Cardiac fibroblast (primary cell): ENCODE measurements at places on chromosomes 3 and 15.

DNA sequence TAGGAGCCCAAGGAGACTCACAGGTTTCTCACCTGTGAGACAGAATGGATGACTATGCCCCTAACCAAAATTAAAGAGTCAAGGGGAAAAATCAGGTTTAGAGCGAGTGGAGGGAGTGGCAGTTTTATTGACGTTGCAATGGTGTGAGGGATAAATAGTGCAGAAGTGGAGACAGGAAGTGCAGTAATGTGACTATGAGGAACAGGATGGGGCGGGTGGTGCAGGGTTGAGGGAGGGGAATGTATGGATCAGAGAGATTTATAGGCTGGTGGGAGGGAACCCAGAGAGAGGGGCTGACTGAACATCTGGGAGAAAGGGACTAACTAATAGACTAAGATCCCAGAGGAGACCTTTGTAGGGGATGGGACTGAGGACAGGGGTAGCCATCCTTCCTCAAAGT is 26.5 kb downstream of the EIF2AK4 start:
- DNase-seq: no peak

DNA sequence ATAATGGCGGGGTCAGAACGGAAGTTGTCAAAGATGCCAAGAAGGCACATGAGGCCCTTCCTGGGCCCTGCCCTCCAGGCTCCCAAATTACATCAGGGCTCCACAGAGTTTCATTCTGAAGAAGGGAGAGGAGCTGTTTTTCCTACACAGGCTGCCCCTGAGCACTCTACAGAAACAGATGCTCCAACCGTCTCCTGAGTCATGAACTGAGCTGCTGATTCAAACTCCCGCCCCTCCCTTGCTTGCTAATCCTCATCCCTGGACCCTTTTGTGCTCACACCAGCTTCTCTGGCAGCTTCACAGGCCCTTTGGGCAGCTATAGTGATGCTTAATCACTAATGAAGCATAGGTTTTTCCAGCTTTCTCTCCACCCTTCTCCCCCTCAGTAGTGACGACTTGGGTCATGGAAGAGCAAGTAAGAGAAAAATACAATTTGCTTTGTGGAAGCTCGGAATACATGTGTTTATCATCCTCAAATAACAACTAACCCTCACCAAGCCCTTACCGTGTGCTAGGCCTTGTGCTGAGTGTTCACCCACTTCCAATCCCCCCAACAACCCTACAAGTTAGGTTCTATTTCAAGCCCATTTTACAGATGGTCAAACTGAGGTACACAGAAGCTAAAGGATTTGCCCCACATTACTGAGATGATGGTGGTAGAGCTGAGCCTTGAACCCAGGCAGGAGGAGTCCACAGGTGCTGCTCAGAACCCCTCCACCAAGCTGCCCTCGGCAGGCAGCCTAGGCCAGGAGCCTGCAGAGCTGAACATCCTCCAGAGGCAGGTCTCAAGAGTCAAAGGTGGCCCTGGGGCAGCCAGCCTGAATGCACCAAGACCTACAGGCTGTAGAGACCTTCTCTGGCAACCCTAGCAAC is 21.9 kb downstream of the MEGF11 start:
- no peak for DNase-seq

- DNase-seq: peak; percentile 36
These were observed 42.8 kb downstream of the NKIRAS1 start for GRCh38 chr3:23873941-23874340.

DNA sequence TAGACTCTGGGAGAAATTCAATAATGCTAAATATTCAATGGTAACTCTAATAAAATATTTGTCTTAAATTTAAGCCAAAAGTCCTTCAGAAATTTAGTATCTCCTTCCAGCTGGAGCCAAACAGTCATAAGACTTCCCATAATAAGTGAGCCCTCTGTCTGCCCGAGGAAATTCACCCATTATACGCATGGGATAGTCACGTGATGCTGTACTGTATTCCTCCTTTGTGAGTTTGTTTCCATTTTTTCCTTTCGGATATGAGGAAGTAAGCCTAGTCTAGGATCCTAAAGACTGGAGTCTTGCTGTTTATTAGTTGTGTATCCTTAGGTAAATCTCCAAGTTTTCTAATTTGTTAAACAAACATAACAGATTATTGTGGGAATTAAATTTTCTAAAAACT is 110.4 kb upstream of the PLAAT1 start:
- no peak for DNase-seq

- no peak for DNase-seq
These were observed 21.8 kb upstream of the SLC25A38 start for GRCh38 chr3:39361252-39361927.

DNA sequence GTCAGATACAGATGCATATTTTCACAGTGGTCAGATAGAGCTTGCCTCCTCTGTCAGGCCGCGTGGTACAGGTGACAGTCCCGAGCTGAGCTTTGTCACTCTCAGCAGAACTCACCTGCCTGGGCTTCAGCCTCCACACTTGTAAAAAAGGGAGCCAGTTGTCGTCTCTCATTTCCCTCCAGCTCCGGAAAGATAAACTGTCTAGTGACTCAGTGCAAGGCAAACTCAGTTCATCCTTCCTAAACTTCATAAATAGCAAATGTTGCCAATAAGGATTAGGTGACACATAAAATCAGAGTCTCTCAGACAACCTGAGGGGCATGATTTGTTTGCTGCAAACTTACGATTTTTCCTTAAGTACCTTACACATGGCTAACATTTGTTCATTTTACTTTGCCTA is 116.8 kb downstream of the GABRB3 start:
- DNase-seq: no peak

GRCh38 chr3:96416549-96417255 is 397.7 kb upstream of the EPHA6 start:
- no peak for DNase-seq

- DNase-seq: peak; percentile 90
These were observed 73.2 kb downstream of the PRICKLE2 start for GRCh38 chr3:64152086-64152485.

DNA sequence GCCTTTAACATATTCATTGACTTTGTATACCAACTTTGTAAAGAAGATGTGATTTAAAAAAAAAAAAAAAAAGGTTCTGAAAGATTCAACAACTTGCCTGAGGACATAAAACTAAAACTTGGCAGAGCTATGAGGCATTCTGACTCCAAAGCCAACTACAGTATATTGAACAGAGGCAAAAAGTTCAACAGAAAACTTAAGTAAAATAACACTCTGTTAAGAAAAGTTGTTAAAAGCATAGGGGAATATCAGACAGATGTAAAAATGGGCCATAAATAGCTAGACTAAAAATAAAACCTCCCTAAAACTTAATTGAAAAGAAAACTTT is 23.4 kb downstream of the GOLIM4 start:
- peak; percentile 26 for DNase-seq

DNA sequence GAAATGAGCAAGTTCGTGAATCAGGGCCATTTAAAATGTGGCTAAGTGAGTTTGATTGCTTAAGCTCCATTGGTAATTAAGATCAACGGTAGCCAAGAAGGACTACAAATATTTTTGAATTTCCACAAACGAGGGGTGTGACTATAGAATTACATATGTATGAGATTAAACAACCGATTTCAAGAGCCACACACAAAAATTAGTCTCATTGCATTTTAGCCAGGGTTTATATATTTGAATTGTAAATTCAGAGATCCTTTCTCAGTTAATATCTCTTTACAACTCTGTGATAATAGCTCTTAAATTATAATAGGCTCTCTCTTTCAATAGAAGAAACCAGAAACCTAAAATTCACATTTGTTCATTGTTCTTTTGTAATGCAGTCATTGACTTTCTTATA is 325.6 kb upstream of the ICE2 start:
- no peak for DNase-seq

GRCh38 chr3:102536456-102536855 is 101.6 kb downstream of the ZPLD1 start:
- peak; percentile 62 for DNase-seq

- no peak for DNase-seq
These were observed 634.5 kb upstream of the TGFBR2 start for GRCh38 chr3:29971895-29972294.

DNA sequence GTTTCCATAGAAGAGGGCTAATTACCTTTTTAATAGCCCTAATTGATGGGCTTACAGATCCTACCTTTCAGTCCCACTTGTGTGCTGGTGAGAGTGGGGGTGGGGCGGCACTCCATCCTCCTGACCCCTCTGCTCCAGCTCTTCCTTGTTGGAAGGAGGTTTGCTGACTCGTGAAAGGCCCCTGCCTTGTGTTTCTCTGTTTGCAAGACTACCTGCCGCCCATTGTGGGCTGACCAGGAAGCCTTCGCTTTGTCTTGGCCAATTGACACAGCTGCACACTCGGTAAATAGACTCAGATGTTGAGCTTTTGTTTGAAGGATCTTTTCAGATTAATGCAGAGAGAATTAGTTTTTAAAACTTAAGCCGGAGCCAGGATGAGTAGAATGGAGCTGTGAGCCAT is 197.3 kb upstream of the HES1 start:
- no peak for DNase-seq

DNA sequence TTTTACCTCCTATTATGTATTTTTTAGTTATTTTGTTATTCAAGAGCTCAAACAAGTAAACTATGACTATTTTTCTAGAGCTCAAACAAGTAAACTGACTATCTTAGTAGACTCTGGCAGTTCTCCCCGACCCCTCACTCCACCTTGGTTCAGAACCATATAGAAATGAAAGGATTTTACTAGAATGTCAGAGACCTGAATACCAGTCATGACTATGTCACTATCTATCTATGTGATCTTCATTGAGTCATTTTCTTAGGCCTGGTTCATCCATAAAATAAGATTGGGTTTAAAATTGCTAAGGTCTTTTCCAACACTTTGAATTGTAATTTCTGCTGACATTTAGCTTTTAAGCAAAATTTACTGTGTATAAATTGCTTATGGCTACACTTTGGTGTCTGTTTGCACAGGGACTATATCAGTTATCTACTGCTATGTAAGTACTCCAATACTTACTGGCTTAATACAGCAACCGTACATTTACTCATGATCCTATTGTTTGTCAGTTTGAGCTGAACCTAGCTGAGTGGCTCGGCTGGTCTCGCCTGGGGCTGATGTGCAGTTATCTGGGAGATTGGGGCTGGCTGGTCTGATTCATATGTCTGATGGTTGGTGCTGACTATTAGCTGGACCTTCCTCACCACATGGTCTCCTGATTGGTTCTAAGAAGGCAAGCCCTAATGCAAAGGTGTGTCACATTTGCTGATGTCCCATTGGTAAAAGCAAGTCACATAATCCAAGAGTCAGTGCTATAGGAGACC is 37.0 kb downstream of the RASA2 start:
- no peak for DNase-seq

DNA sequence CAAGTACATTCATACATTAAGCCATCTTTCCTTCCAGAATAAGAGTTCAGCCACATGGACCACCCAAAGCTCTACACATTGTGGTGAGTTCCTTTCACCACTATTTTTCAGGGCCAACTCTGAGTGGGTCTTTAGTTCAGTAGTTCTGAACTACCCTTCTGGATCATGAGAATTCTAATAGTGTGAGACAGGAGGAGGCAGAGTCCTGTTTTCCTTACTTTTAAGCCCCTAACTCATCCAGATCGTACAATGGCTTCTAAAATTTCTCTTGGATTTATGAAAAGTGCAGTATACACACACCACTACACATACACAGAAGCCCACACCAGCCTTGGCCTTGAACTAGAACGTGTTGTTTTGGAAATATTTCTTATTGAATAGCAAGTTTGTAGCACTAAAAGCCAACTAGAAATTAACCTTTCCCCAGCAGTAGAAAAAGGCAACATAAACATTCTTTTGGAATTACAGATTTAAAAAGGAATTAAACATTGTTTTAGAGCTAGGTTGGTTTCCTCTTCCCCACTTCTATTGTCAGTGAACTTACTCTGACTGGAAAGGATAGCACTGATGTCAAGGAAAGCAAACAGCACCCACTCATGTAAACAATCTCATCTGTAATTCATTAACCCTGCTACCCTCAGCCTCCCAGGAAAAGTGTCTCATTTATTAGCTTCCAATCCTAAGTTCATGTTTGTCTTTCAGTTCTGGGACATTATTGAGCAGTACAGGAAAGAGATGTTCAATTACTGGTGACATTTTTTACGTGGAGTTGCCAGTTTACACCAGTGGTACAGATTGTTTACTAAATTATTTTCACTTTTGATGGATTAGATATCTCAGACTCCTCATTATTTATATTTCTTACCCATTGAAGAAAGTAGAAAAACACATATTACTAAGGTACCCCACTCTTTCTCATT is 95.7 kb upstream of the AGTR1 start:
- no peak for DNase-seq

GRCh38 chr3:134721214-134721613 is 70.4 kb upstream of the KY start:
- DNase-seq: no peak

DNA sequence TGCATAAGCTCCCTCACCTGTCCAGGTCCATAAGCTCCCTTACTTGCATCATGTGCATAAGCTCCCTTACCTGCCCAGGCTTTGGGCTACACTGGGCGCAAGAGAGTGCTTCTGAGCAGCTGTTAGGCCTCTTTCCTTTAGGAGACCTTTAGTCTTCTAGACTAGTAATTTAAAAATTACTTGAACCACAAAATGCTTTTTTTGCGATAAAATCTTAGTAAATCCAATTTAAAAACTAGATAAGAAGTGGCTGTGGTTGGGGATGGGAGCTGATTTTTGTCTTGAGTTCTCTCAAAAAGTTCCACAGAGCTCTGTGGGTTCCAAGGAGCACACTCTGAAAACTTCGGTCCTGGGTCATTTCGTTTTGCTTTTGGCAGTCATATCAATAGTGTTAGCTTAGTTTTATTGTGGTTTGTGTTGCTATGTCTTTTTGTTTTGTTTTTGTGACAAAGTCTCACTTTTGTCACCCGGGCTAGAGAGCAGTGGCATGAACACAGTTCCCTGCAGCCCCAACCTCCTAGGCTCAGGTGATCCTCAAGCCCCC is 6.7 kb downstream of the CEMIP start:
- DNase-seq: no peak

DNA sequence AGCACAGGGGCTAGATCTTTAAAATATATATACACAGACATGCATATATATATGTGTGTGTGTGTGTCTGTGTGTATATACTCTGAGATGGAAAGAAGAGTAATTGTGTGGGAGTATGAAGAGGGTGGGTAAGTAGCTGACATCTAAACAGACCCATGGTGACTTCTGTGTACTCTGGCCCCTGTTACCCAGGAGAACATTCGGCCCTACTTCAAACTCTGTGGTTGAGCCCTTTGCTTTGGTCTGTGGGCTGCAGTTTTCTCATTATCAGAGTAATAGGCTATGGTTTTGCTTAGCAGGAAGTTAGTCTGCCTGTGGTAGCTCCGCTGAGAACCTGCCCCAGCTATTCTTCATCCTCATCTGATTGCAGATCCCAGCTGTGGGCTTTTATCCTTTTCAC is 141.4 kb downstream of the RBPMS2 start:
- DNase-seq: no peak

- peak; percentile 43 for DNase-seq
These were observed 332.3 kb upstream of the C2CD4B start for GRCh38 chr15:62497356-62497755.
